ENCODE measurements at places on chromosomes 12 and 14.

- no peak for DNase-seq
These were observed 12.2 kb upstream of the NID2 start for GRCh38 chr14:52080808-52081755.

DNA sequence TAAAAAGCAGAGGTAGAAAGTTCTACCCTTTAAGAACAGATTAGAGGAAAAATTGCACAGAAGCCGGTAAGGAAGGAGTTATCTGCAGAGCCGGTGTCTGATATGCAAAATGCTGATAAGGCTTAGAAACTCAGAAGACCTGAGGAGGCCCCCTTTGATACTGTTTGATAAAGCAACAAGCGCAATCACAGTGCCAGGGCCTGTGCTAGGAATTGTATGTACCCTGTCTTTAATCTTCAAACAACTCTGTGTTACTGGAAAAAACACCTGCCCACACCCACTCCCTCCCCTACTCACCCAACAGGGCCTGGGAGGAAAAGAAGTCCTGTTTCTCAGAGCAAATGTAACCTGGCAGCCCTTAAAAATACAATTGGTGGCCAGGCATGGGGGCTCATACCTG is 112.7 kb upstream of the FUT8 start:
- DNase-seq, result no peak

DNA sequence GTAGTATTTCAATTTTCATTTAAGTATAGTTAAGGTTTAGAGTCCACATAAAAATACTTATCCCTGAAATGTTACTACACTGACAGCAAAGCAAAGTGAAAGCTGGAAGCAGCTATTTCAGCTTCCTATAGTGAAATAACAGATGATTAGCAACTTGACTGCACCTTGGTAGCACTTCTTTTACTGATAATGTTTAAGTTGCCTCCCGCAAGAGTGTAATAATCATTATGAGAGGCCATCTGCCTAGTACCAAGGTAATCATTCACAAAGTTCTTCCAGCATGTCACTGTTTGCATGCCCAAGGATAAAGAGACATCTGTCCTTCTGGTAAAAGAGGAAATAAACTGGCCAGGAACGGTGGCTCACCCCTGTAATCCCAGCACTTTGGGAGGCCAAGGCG is 69.8 kb downstream of the LIN7A start:
- no peak for DNase-seq

DNA sequence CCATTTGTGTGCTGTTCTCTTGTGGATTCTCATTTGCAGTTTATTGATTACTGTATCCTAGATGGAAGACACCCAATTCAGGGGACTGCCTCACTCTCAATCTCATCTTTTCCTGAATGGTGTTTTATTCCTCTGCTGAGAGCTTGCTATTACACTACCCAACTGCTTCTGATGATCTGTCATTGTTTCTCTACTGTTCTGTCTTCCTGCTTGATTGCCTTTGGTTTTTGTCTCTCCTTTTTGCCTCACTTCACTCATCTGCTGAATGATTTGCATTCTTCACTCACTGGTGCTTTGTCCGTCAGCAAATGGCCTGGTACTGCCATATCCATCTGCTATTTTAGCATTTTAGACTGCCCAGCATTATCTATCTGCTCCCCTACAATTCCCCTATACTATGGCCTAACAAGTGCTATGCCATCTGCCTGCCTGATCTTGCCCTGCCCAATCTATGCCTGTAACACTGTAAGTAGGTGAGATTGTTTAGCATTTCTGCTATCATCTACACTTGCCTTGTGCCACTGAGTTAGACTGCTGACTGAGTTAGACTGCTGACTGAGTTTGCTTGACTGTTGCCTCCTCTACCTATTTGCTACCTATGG is 335.1 kb downstream of the GPHN start:
- DNase-seq, result no peak

GRCh38 chr14:93525696-93526451 is 95.1 kb downstream of the UNC79 start:
- no peak for DNase-seq

DNA sequence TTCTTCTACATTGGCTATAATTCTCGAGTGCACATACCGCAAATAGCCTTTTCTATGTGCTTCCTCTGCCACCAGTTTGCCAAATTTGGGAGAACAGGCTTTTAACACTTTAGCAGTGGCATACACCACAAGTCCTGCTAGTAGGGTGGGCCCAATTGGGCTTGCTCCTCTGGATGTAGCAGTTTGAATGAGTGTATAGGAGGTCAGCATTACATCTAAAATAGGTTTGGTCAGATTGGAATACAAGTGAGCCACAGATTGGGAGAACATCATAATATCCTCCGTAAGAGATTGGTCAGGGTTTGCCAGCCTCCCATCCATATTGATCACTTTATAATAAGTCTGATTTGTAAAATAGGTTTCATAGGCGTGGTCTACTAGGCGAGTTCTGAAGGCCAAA is 902 bp downstream of the ABCD2 start:
- DNase-seq, result peak; percentile 23

GRCh38 chr12:6764011-6764828 is 1.9 kb upstream of the PTMS start:
- DNase-seq, result peak; percentile 65

DNA sequence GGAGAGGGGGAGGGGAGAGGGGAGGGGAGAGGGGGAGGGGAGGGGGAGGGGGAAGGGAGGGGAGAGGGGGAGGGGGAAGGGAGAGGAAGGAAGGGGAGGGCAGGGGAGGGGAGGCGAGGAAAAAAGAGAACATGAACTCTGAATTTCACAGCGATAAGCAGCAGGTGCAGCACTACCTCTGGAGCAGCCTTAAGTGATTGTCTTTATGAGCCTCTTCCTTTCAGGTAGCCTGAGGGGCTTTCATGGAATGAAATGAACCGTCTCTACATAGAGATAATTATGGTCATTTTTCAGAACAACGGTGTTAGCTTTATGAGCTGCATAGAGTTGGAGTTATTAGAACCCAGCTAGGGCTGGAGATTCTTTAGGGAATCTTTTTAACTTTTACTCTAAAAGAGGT is 18.1 kb upstream of the PTCSC3 start:
- DNase-seq, result no peak

DNA sequence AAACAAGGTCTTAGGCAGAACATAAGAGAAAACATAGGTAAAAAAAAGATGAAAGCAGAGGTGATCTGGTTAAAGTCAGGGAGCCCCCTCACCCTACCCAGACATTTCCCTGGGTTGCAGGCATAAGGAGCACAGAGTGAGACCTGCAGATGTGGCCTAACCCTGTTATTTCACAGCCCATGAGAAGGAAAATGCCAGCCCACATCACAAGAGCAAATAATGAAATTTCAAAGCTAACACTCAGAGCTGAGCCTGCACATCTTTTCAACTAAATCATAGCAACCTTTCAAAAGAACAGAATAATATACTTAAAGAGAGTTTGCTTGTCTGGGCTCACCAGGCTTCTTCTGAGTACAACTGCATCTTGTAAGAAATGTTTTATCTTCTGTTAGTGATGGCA is 295.4 kb downstream of the RPAP3 start:
- DNase-seq, result no peak

GRCh38 chr12:68157380-68157779 is 2.2 kb downstream of the IFNG start:
- DNase-seq, result no peak

- no peak for DNase-seq
These were observed 573 bp upstream of the SUSD6 start for GRCh38 chr14:69610874-69611171.

- DNase-seq, result no peak
These were observed 3.8 kb downstream of the TXNRD1 start for GRCh38 chr12:104219361-104219892.

DNA sequence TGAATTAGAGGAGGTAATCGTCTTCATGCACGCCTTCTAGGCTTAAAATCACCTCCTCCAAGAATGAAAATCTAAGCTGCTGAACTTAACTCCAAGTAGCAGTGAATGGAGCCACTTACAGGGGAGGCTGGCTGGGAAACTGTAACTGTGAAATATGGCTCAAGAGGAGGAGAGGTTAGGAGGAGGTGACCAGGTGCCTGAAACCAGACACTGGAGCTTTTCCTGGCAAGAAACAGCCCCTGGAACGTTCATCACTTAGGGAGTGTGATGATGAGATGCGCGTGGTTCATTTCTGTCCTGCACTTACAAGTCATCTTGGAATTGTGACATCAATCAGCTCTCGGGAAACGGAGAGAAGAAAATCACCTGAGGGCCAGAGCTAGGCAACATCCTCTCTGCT is 62.3 kb upstream of the TMEM132C start:
- no peak for DNase-seq

DNA sequence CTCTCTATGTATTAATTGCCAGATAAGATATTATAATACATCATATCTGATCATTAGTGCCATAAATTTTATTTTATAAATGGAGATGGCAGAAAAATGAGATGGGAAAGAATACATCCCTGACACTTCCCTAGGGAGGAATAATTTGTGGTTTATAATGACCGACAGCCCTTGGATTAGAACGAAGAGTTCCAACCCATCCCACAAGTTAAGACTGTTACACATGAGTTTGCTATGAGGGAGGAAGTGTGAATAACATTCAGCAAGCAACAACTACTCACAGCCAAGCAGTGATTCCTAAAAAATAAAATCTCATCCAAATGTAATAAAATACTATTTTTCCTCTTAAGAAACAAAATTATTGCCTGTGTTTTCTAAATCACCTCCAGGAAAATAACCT is 299.0 kb downstream of the CCDC91 start:
- DNase-seq, result no peak

- no peak for DNase-seq
These were observed 1.2 kb downstream of the RAB15 start for GRCh38 chr14:64970776-64971477.

DNA sequence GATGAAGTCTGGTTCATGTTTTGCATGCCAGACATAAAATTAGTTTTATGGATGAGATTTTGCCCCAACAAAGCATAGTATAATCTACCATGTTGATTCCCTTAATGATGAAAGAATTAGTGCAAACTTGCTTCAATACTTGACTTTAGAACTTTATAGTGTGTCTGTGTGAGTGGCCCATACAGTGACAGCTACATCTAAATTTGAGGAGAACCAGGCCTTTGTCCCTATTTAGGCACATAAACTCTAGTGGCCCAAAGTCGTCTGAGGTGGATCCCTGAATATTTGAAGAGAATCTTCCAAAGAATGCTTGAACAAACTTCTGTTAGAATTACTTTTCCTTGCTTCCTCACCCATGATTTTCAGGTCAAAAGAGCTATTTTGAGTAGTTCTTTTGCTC is 70.4 kb downstream of the POLR3B start:
- no peak for DNase-seq

- DNase-seq, result peak; percentile 14
These were observed 163.4 kb downstream of the SAMD4A start for GRCh38 chr14:54730156-54730961.

DNA sequence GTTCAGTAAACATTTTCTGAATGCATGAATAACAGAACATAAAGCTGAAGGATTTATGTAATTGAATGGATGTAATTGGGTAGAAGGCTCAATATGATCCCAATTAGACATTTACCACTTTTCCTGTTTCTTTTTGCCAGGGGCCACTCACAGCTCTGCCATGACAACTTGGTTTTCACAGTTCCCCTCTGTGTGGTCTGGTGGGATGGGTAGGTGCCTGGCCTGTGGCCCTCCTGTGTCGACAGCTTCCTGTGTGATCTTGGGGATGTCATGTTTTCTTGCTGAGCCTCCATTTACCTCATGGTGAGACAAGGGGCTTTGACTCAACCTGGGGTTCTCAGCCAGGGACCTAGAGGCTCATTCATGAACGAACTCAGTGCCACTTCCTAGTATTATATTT is 12.6 kb upstream of the SERPINA10 start:
- DNase-seq, result no peak

GRCh38 chr14:101056446-101056845 is 152.9 kb upstream of the RTL1 start:
- no peak for DNase-seq

GRCh38 chr14:50901361-50901760 is 29.5 kb downstream of the ABHD12B start:
- no peak for DNase-seq

- DNase-seq, result no peak
These were observed 240.5 kb downstream of the C12orf75 start for GRCh38 chr12:105570944-105571343.

GRCh38 chr14:53458368-53458814 is 305.3 kb upstream of the DDHD1 start:
- no peak for DNase-seq

DNA sequence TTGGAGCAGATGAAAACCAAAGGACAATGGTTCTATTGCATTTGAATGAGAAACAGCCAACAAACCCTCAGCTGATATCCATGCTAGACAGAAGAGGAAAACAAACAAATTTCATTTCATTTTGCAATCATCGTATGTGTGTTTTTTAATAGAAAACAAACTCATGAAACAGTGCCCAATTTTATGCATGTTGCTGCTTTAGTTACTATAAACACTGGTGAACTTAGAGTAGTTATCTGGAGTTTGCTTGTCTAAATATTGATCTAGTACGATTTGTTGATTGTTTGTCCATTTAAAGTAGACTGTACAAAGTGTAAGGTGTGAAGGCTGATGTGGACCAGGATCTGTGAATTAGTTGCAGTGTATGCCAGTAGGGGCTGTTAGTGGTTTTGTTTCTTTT is 166.6 kb downstream of the KITLG start:
- no peak for DNase-seq

GRCh38 chr14:89486505-89486904 is 69.5 kb upstream of the FOXN3 start:
- no peak for DNase-seq

GRCh38 chr14:96422992-96423391 is 31.1 kb downstream of the AK7 start:
- no peak for DNase-seq

DNA sequence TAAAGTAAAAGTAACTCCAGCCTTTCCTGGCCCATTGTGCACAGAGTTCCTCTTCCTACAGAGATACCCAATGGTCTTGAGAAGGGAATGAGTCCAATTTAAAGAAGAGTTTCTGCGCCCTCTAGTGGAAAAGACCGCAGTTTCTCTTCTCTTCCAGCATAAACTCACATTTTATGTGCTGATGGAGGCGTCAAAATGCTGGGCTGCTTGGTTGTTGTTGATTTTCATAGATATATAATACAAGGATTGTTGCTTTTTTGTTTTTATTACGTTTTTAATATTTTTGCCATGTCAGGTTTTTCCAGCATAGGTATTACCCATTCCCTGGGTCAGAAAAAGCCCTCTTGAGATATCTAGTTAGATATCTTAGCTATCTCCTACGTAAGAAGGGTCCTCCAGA is 356.9 kb upstream of the STXBP6 start:
- no peak for DNase-seq

- DNase-seq, result no peak
These were observed 1.3 kb upstream of the CORO1C start for GRCh38 chr12:108732489-108733229.
